Type B pancreatic cell (in vitro differentiated cells): ENCODE measurements at places on chromosomes 13 and 19.

DNA sequence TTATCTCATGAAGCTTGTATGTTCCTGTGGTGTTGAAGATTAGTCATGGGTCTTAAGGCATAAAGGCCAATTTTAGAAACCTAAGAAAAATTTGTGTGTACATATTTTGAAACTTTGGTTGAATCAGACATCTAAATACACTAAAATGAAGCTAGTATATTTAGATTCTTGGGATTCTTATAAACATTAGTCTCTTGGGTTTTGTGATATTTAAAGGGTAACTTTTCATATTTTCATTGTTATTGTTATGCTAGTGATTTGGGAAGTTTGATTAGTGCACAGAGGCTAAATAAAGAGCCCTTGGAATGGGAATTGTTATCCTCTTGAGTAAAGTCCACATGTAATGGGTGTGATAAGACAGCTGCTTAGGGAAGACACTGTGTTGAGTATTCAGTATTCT is 24.5 kb downstream of the UBA2 start:
- H3K27ac ChIP-seq: no peak overlapping the region
- H3K36me3 ChIP-seq: peaks cover 35% of the 10 kb centered on the region
- no peaks in the 10 kb centered on the region for H3K27me3 ChIP-seq
- H3K4me3 ChIP-seq: no peak overlapping the region
- no peaks in the 10 kb centered on the region for H3K4me1 ChIP-seq
- no peak for DNase-seq

DNA sequence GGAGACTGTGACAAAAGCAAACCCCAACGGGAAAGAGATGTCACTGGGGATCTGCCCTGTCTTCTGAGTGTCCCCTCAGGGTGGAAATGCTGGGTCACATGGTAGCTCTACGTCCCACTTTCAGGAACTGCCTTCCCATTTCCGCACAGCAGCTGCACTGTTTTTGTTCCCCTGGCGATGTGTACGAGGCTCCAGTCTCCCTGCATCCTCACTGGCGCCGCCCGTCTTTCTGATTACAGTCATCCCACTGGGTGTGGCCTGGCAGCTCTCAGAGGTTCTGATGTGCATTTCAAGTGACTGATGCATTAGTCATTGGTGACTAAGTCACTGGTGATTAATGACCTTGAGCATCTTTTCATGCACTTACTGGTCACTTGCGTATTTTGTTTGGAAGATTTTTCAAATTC is 21.2 kb downstream of the PCID2 start:
- H3K4me1 ChIP-seq: no peaks in the 10 kb centered on the region
- H3K36me3 ChIP-seq: peaks cover 34% of the 10 kb centered on the region
- H3K4me3 ChIP-seq: no peak overlapping the region
- peak overlapping the region; percentile 81 for H3K27ac ChIP-seq

GRCh38 chr13:59270327-59270726 is 893.4 kb downstream of the DIAPH3 start:
- no peaks in the 10 kb centered on the region for H3K4me1 ChIP-seq
- H3K27ac ChIP-seq: no peak overlapping the region
- no peak for DNase-seq
- no peak overlapping the region for H3K4me3 ChIP-seq
- no peaks in the 10 kb centered on the region for H3K27me3 ChIP-seq

DNA sequence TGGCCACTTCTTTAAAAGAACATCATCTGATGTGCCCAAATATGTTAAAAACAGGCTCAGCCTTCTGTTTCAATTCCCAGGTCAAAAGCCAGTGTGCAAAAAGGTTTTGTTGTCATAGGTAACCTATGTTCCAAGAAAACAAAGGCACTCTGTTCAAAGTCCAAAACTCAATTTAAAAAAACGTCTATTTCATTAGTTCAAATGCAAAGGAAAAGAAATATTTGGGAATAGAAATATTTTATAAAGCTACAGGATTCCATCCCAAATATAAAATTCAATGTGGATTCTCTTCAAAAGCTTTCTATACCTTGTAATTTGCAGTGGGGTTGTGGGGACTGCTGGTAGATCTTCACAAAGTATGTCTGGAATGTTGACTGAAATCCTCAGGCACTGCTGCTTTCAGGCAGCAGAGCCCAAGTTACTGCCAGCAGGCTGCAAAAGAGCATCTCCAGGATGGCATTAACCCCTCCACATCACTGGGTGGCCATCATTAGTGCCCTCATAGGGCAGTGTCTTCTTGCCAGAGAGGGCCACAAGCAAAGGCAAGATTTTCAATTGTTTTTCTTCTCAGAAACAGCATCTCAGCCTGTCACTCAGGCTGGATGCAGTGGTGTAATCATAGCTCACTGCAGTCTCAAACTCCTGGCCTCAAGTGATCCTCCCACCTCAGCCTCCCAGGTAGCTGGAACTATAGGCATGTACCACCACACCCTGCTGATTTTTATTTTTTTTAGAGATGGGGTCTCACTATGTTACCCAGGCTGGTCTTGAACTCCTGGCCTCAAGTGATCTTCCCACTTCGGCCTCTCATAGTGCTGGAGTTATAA is 22.8 kb upstream of the STK24 start:
- H3K27me3 ChIP-seq: no peaks in the 10 kb centered on the region
- no peak overlapping the region for H3K27ac ChIP-seq
- peaks cover 7% of the 10 kb centered on the region for H3K4me1 ChIP-seq
- DNase-seq: no peak
- no peak overlapping the region for H3K4me3 ChIP-seq
- H3K36me3 ChIP-seq: no peaks in the 10 kb centered on the region

GRCh38 chr13:69809152-69809551 is 298.5 kb upstream of the ATXN8OS start:
- no peak for DNase-seq
- no peak overlapping the region for H3K27ac ChIP-seq
- H3K36me3 ChIP-seq: no peaks in the 10 kb centered on the region
- H3K4me1 ChIP-seq: no peaks in the 10 kb centered on the region
- H3K27me3 ChIP-seq: no peaks in the 10 kb centered on the region

GRCh38 chr13:99717959-99718674 is 216.8 kb downstream of the TM9SF2 start:
- H3K4me1 ChIP-seq: peaks cover 13% of the 10 kb centered on the region
- DNase-seq: no peak
- no peak overlapping the region for H3K27ac ChIP-seq
- H3K4me3 ChIP-seq: no peak overlapping the region
- H3K27me3 ChIP-seq: no peaks in the 10 kb centered on the region
- no peaks in the 10 kb centered on the region for H3K36me3 ChIP-seq

- no peaks in the 10 kb centered on the region for H3K36me3 ChIP-seq
- DNase-seq: no peak
- H3K27me3 ChIP-seq: no peaks in the 10 kb centered on the region
Observed at GRCh38 chr13:81770868-81771505, 1430.1 kb upstream of the SPRY2 start.

DNA sequence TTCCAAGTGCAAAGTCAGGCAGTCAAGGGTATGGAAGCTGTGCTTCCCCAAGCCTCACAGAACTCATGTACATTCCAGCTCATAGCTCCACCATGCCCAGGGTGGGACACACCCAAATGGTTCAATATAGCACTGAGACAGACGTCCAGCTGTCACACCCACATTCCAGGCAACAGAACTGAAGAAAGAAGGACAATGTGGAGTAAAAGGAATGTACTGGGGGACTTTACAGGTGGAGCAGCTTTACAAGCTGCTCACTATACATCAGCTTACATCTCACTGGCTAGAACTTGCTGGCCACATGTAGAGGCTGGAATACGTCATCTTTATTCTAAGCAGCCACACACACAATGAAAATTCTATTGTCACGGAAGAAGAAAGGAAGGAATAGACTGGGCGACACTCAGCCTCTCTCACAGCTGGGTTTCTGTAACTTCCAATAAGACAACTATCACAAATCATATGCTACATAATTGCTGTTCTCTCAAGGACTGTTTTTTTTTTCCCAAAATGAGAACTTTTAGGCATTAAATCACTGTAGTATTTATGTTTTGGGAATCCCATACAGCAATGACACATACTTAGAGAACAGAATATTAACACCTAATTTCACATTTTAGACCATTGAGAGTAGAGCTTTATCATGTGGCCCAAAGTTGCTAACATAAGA is 86.1 kb downstream of the KLF12 start:
- H3K27me3 ChIP-seq: no peaks in the 10 kb centered on the region
- H3K27ac ChIP-seq: peak overlapping the region; percentile 93
- peaks cover 17% of the 10 kb centered on the region for H3K36me3 ChIP-seq
- no peak for DNase-seq

DNA sequence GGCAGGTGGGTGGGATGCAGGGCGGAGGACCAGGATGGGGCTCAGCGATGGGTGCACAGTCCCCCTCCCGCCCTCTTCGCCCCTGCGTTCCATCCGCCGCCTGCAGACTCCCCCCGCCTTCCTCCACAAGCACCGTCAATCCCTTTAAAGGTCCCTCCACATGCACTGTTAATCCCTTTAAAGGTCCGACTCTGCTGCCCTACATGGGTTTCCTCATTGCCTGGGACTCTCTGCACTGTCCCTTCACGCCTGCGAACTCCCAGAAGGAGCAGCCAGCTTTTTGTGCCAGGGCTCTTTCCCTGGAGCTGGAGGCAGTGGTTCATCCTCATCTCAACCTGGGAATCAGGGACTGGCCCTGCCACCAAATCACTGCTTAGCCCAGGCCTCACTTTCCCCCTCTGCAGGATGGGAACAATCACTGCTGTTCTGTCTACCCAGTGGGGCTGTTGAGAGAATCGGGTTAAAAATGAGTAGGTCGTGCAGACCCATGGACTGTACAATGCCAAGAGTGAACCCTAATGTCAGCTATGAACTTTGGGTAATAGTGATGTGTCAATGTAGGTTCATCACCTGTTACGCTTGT is 20.4 kb downstream of the ZNF574 start:
- H3K4me1 ChIP-seq: no peaks in the 10 kb centered on the region
- no peak overlapping the region for H3K4me3 ChIP-seq
- H3K36me3 ChIP-seq: no peaks in the 10 kb centered on the region

DNA sequence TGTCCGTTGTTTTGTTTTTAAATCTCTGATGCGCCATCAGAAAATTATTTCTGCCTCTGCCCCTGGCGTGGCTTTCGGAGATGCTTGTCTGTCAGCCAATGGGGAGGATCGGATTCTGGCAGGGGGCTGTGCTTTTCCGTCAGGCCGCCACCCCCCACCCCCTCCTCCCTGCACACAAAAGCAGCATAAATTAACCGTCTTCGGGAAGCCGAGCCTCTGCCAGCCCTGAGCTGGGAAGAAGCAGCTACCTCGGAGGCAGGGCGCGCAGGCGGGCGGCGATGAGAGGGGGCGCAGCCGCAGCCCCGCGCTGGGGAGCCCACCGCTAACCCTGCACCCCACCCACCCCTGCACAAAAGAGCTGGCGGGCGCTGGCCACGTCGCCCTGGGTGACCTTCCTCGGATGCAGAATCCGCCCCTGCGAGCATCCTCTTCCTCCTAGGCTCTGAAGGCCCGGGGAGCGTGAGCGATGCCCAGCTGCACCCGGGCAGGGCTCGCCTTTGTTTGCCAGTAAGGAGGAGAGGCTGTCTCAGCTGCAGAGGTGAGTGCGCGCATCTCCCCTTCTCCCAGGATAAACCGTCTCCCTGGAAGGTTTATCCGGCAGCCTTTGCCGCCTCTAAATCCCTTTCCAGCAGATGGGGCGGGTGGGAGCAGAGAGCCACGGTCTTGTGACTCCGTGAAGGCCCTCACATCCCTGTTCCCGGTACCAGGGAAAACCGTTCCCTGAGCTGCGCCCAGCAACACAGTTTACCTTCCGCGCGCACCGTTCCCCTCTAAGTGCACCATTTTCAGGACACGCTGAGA is at the start of gene ATCAY:
TSS of gene ATCAY (plus strand) at position 215 of the 801 bp plus-strand sequence. CDS start 5,083 bp downstream, outside the sequence.
- peak within 1 kb of the TSS; percentile 61 for H3K4me3 ChIP-seq
- no peak for DNase-seq
- no peaks in the 10 kb centered on the region for H3K4me1 ChIP-seq
- H3K36me3 ChIP-seq: no peaks in the 10 kb centered on the region
- H3K27ac ChIP-seq: no peak within 1 kb of the TSS
- H3K27me3 ChIP-seq: peaks cover 53% of the 10 kb centered on the region

DNA sequence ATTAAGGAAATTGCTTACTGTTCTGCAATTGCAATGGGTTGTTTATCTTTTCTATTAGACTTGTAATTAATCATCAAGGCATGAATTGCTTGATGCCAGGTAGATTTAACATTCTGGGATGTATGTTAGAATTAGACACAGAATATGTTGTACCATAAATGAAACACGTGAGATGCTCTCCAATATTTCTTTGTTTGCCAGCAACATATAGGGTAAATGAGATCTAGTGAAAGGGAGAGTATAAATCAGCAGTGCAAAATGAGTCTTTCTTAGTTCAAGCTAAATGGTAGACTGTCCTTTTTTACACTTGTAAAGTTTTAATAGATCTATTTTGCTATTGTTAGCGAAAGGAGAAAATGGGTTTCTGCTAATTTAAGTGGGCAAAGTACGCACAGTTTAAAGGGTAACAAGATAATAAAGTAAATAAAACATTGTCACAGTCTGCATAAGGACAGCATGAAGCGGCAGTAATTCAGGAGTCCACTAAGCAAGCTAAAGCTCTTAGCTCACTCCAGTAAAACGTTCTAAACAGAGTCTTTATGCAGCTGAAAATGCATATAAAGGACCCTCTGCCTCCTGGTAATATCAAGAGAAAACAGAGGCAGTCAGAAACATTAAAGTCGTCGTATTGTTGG is 1137.1 kb downstream of the OLFM4 start:
- H3K27ac ChIP-seq: no peak overlapping the region
- DNase-seq: no peak
- peaks cover 15% of the 10 kb centered on the region for H3K4me1 ChIP-seq
- no peaks in the 10 kb centered on the region for H3K36me3 ChIP-seq

DNA sequence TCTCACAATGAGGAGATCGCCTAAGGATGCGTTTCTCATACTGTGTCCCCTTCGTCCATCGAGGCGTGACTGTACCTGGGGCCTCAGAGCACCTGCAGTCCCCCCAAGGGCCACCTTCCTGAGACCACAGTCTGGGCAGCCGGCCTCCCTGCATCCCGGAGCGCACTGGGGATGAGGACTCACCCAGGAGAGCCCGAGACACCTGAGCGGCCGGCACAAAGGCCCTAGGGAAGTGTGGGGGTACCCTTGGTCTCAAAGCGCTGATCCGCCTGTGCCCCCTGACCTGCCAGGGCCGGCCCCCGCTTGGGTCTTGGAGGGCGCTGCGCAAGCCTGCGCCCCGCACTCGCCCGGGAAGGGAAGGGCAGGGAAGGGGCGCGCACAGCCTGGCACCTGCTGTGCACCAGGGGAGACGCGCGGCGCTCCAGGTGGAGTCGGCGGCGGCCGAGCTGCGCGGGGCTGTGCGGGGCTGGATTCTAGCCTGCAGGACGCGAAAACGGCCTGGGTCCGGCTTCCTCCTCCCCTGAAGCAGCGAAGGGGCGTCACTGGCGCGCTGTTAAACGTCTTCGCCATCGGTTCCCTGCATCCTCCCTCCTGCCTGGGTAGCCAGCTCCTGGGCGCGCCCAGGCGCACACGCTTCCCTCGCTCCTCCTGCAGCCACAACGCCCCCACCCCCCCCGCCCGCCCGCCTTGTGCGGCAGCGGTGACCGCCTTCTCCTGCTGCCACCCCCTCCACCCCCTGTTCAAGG is 13.6 kb upstream of the USP29 start:
- H3K4me3 ChIP-seq: no peak overlapping the region
- no peaks in the 10 kb centered on the region for H3K4me1 ChIP-seq
- no peak overlapping the region for H3K27ac ChIP-seq

- peaks cover 8% of the 10 kb centered on the region for H3K36me3 ChIP-seq
- no peak for DNase-seq
- no peak overlapping the region for H3K27ac ChIP-seq
- H3K27me3 ChIP-seq: peaks cover 6% of the 10 kb centered on the region
Observed at GRCh38 chr19:18283338-18283737, 1.9 kb upstream of the JUND start.

GRCh38 chr19:19321141-19321577 is 530 bp downstream of the MAU2 start:
- no peak for DNase-seq
- H3K27ac ChIP-seq: peak overlapping the region; percentile 100
- peak overlapping the region; percentile 100 for H3K4me3 ChIP-seq
- H3K36me3 ChIP-seq: peaks cover 16% of the 10 kb centered on the region
- peaks cover 13% of the 10 kb centered on the region for H3K4me1 ChIP-seq

- no peaks in the 10 kb centered on the region for H3K27me3 ChIP-seq
- peaks cover 17% of the 10 kb centered on the region for H3K36me3 ChIP-seq
- DNase-seq: no peak
- no peak overlapping the region for H3K27ac ChIP-seq
Observed at GRCh38 chr13:99257291-99257690, 888 bp downstream of the GPR18 start.
